DMS153 (cell line): ENCODE measurements at places on chromosomes 13 and 19.
A peak's percentile ranks its signal among the peaks of the same experiment; 100 is the strongest.

GRCh38 chr13:46530084-46530935 lies 22.7 kb upstream of the LRCH1 start:
- no peak for DNase-seq

GRCh38 chr13:49411353-49411752 lies 32.5 kb downstream of the CAB39L start:
- DNase-seq: no peak

- DNase-seq: no peak
Observed at GRCh38 chr13:20831254-20831653, 57.5 kb upstream of the EEF1AKMT1 start.

DNA sequence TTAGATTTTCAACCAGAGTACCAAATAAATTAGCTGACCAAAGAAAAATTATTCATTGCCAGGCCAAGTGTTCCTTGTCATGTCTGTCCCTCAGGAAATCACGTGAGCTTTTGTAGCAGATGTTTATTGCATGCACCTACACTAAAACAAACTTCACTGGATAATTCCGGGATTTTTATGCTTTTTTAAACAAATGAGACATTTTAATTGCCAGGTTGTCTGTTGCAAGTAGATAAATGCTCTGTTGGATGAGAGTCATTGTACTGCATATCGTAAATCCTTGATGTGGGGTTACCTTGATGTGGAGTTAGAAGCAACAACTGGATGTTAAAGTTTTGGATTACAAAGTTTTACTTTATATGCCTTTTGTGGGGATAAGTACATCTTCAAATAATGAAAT lies 1187.7 kb upstream of the PCDH9 start:
- DNase-seq: no peak

- DNase-seq: no peak
Observed at GRCh38 chr19:31352296-31352781, 3.1 kb upstream of the TSHZ3 start.

DNA sequence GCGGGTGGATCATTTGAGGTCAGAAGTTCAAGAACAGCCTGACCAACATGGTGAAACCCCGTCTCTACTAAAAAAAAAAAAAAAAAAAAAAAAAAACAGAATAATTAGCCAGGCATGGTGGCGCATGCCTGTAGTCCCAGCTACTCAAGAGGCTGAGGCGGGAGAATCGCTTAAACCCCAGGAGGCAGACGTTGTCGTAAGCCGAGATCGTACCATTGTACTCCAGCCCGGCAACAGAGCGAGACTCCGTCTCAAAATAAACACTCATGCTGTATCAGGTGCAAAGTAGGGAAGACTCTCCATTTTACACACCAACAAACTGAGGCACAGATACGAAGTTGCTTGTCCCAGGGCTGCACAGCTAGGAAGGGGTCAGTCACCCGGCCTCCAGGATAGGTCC lies 15.6 kb downstream of the TLE6 start:
- no peak for DNase-seq

GRCh38 chr13:23455401-23456185 lies 22.1 kb upstream of the SACS start:
- DNase-seq: no peak

GRCh38 chr13:33145667-33146066 lies 129.4 kb downstream of the KL start:
- DNase-seq: no peak

DNA sequence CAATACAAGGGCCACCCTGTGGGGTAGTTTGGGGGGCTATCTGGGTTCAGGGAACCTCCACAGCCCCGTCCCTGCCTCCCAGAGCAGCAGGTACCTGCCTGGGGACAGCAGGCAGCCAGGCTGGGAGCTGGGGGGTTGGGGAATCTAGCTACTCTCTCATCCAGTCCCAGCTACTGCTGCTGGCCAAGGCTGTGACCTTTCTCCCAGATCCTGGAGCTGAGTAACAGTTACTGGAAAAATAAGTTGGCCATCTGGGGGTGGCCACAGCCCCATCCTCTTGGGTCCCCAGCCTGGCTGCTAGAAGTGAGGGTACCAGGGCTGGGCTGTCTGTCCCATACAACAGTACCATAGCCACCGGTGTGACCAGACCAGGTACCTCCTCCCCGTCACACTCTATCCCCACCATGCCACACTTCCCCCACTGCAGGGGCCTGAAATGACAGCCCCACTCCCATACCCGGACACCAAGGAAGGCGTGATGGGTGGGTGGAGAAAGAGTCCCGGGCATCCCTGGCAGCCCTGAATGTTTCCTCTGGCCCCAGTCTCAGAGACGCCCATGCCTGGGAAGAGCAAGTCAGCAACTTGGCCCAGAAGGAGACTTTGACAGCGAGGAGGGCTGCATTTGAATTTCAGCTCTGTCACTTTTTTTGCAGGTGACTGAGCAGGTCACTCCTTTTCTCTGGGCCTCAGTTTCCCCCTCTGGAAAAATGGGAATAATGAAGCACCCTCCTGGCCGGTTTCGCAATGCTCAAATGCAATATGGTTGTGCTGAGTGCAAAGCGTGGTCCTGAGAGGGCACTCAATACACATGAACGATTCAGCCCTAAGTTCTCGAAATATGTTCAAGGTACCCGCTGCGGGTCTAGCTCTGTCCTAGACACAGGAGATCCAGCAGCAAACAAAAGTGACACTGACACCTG lies 30.7 kb upstream of the NFIC start:
- no peak for DNase-seq

GRCh38 chr13:75704927-75705288 lies 68.8 kb downstream of the LMO7 start:
- DNase-seq: peak; percentile 48

GRCh38 chr19:861756-862580 lies 2.5 kb downstream of the CFD start:
- peak; percentile 46 for DNase-seq

DNA sequence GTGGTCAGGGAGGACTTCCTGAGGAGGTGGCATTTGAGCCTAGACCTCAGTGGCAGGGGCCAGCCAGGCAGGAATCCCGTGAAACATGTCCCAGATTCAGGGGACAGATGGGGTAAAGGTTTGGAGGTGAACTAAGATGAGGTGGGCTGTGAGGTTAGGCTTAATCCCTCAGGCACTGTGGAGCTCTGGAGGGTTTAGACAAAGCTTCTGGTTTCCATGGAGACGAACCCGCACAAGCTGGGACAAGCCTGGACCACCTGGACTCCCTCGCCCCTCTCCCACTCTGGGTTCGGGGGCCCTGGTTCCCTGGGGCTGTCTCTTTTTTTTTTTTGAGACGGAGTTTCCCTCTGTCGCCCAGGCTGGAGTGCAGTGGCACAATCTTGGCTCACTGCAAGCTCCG lies 15.7 kb downstream of the TJP3 start:
- DNase-seq: no peak
